Thoracic aorta (tissue), 2 donors: ENCODE measurements at places on chromosomes 11 and 22.

- DNase-seq, result no peak
These were observed 773.2 kb downstream of the FAM181B start for GRCh38 chr11:81960443-81960842.

DNA sequence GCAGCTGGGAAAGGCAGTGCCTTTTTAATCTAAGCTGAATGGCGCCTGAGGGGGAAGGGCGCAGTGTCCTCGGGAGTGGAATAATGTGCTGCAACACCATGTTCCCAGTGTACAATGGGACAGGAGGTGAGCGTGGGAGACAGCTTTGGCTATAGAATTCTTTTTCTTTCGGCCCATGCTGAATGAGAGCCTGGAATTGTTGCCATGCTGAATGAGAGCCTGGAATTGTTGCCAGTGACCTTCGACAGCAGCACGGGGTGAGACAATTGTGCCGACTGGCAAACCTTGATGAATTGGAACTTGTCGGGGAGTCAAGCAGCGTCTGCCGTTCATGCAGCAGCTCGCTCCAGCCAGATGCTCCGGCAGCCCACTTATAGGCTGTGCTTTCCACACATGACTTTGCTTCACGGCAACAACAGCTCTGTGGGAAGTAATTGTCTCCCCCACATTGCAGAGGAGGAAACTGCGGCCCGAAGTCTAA lies 141.4 kb upstream of the E2F8 start:
- no peak for DNase-seq

- no peak for DNase-seq
These were observed at the start of gene RTN4R for GRCh38 chr22:20268279-20269012. Gene RTN4R, minus strand, starts transcription at chr22:20268318. Its CDS starts 226 bp downstream, at chr22:20268092.

DNA sequence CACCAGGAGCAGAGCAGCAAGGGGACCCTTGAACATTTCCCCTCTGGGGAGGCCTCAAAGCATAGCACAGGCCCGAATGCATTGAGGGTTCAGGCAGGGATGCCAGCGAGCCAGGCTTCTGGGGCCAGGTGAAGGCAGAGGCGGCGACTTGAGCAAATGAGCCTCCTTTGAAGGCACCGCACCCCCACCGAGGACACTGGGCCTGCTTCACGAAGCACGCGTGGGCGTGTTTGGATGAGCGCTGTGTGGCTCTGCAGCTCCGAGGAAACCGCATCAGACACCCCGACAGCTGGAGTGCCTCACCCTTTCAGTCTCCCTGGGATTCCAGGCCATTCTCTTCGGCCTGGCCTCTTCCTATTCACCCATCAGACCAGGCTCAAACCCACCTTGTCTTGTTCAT lies 301.8 kb downstream of the NTM start:
- DNase-seq, result no peak

DNA sequence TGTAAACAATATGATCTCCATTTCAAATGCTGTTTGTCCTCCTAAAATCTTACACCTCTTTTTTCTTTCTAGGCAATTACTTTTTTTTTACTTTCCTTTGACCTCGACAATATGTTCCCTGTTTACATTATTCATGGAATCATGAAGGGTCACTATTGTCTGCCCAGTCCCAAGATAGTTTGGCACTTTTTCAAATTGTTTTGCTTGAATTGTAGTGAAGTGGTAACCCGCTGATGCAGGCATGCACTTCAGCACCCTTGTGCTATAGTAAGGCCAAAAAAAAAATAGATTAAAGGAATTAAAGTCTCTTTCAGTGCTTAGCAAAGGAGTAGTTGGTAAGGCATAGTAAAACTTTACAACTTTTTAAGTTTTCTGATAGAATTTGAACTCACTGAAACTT lies 90.9 kb downstream of the PAX6 start:
- no peak for DNase-seq

- no peak for DNase-seq
These were observed 18.0 kb downstream of the ST13 start for GRCh38 chr22:40838486-40838885.

GRCh38 chr22:31977939-31978338 lies 33.6 kb downstream of the YWHAH start:
- no peak for DNase-seq

- no peak for DNase-seq
These were observed 23.5 kb upstream of the TH start for GRCh38 chr11:2194877-2195755.

DNA sequence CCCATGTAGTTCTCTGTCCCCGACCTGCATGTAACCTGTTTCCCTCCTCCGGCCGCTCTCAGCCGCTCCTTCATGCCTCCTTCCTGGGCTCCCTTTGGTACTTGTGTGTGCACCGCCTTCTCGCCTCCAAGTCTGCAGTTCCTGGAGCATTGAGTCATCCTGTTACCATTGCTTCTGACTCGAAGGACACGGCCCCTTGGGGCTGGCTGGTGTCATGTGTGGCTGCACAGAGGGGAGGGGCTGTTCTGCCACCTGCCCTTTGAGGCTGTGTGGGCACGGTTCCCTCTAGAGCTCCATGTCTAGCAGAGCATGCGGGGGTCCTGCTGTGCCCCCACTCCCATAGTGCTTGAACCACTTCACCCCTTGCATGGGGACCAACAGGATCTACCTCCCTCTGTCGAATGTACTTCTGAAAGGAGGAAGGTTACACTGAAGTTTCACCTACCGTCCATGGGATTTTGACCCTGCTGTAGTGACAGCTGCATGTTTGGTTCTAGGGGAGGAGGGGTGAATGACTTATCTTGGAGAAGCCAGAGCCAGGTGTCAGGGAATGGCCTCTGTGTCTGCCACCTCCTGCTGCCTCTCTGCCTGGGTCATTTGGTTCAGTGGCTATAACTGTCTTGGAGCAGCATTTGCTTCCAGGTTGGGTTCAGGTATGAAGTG lies 39.6 kb downstream of the BCR start:
- DNase-seq, result no peak

DNA sequence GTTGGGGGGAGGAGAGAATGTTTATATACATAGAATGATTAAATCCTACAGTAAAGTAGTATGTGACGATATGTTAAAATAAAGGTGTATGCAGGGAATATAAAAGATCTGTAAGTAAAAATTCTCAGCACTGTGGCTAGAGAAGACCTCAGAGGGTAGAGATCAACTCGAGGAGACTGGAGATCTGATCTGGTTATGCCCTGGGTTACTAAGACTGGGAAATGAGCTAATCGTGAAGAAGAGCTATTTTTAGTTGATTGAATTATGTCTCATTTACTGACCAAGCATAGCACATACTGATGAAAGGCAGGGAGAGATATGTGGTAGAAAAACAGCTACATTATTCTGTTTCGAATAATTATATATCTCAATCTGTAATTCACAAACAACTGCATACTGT lies 42.8 kb upstream of the ALKBH3 start:
- no peak for DNase-seq

DNA sequence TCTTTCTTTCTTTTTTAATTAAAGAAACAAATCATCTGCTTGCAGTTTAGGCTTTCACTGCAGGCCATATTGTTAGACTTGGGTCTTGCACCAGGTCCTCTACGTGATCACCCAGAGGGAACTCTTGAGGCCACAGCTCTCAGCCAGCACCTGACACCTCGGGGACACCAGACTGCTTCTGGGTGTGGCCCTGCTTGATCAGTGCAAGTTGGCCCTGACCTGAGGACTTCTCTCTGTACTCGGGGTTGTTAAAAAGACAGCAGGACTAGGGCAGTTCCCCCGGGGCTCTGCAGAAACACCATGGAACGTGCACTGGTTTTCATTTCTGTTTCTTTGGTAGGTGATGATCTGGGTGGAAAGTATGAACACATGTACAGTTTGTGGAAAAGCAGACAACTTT lies 51.2 kb upstream of the MYO18B start:
- no peak for DNase-seq

GRCh38 chr22:27919942-27920755 lies 1.1 kb upstream of the PITPNB start:
- no peak for DNase-seq

DNA sequence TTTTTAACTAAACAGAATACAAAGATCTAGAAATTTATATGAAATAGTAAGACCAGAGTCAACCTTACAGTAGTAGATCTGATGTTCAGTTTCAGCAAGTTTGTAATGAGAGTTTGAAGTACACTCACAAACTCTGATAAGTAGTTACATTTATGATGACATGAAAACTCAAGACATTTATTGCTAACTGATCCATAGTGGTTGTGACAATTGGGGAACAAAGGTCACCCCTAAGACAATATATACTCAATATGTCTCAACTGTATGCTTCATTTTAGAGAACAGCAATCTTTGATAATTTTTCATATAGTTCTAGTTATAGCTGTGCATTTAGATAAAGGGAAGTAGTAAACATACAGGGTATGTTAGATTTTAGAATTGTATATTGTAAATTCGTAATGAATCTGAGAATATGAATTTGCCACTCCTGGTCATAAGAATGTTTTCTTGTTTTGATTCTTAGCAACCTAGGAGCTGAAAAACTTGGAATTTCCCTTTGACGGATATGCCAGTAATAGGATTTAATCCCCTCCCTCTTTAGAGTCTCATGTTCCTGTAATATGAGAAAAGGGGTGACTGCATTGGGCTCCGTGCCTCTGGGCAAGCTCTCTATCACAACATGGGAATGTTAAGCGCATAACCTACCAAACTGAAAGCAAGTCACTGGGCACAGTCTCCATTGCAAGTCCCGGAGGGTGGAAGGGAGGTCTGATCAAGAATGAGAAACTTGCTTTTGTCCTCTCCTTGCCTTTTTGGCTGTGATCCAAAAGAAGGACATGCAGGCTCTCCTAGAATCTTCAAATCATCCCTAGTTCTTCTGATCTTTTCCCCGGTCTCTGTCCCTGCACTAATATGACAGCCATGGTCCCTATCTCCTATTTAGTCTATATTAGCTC lies 11.4 kb downstream of the OR10D3 start:
- DNase-seq, result no peak

- DNase-seq, result no peak
These were observed 299.3 kb downstream of the NXPE2 start for GRCh38 chr11:114977651-114978050.

GRCh38 chr11:125105926-125106325 lies 5.5 kb downstream of the TMEM218 start:
- no peak for DNase-seq

DNA sequence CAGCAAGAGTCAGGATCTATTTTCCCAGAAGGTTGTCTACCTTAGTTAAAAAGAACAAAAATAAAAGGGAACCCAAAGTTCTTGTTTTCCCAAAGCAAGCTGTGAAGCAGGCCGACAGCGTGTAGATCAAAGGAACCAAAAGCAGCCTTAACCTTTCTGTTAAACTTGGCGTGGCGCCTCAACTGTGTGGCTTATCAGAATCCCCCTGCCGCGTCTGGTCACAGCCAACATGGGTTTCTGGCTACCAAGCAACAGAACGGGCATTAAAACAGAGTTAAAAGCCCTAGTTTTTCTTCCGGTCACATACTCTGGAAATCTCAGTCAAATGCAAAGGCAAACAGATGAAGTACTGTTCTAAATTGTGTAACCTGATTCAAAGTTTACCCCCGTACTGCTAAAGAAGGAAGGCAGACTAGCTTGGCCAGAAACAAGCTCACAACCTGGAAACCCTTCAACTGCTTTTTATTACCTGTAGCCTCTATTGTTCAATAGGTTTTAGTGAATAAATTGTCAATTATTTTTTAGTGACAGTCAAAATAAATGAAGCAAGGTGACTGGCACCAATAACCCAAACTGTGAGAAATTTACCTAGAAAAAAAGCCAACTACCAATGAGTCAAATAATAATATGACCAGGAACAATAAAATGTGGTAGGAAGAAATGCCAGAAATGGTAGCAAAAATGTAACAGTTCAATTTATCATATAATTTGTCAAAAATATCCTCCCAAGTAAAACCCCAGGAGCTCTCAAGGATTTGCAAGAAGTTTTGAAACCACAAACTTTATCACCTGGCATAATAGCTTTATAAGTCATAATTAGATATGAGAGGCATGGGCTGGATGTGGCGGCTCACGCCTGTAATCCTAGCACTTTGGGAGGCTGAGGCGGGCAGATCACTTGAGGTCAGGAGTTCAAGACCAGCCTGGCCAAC lies 21.4 kb downstream of the CHKA start:
- no peak for DNase-seq

DNA sequence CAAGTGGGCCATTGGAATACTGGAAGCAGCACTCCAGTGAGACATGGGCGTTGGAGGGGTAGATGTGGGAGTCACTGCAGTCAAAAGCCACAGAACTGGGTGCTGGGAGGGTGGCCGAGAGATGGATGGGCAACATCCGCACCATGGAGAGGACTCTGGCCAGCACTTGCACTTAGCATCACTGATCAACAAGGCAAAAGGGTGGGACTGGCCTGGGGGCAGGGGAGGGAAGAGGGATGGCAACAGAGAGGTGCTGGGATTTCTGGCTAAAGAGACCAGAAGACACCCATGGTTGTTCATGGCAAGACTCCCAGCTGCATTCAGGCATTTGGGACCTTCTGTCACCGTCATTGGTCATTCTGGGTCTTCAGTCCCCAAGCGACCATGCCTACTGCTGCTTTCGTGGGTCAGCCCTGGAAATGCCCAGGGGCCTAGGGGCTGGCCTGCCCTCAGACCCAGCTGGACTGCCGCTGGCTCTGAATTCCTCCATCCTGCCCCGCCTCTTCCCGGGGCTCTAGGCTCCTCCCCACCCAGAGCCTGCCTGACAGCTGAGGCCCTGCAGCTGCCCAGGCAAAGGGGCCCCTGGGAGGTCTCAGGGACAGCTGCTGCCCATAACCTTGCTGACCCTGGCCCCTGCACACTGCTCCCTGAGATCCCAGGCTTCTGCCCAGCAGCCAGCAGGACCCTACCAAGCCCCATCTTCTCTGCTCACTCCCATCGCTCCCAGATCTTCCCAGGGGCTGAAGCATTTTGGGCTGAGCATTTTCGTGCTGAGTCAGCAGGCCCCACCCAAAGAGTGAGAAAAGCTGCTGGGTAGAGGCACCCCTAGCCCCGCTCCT lies 13.0 kb upstream of the CDC42EP2 start:
- no peak for DNase-seq

DNA sequence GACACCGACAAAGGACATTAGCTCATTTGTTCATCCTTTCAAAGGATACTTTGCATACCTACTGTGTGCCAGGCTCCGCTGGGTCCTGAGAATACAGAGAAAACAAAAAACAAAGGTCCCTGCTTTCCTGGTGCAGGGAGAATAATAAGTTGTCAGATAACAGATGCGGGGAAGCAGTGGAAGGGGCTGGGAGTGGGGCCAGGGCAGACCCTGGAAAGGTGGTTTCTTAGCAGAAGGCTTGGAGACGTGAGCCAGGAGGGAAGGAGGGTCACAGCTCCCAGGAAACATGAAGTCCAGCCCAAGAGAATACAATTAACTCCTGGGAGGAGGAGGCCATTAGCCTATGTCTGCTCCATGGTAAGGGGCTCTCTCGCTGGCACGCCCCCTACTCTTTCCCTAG lies 9.8 kb upstream of the ANO1 start:
- DNase-seq, result no peak
